SIG-M5 (cell line): ENCODE measurements at places on chromosomes 4 and X.

DNA sequence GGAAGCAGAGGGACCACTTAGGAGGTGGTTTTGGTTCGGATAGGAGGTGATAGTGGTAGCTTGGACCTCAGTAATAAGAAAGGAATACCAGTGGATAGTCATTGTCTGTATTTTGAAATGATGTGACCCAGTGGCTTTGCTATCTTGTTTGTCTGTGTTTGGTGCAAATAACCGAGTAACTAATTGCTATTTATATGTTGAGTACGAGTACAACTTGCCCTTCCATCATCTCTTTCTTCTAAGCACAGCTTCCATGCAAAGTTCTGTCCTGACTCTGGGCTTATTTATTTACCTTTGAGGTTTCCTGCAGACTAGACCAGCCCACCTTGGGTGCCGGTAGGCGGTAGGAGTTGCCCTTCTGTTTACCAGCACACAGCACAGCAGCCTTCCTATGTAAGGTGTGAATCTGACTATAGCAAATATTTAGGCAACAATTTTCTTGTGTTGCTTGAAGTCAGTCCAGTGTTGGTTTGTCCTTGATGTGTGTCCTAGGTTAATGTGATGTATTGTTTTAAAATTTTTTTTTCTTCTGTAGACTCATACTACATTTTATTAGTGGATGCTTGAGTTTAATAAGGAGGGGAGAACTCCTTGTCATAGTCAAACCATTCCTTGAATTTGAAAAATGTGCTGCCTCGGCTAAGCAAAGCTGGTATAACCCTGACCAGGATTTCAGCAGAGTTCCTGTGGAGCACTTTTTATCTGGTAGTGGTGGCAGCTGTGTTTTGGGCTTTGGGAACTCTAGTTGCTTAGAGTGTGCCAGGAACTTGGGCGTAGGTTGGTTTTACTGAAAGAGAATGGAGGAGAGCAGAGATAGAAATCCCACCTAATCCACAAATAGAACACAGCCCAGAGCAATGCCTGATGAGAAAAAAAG lies 21.9 kb downstream of the PTTG2 start:
- no peak for DNase-seq

DNA sequence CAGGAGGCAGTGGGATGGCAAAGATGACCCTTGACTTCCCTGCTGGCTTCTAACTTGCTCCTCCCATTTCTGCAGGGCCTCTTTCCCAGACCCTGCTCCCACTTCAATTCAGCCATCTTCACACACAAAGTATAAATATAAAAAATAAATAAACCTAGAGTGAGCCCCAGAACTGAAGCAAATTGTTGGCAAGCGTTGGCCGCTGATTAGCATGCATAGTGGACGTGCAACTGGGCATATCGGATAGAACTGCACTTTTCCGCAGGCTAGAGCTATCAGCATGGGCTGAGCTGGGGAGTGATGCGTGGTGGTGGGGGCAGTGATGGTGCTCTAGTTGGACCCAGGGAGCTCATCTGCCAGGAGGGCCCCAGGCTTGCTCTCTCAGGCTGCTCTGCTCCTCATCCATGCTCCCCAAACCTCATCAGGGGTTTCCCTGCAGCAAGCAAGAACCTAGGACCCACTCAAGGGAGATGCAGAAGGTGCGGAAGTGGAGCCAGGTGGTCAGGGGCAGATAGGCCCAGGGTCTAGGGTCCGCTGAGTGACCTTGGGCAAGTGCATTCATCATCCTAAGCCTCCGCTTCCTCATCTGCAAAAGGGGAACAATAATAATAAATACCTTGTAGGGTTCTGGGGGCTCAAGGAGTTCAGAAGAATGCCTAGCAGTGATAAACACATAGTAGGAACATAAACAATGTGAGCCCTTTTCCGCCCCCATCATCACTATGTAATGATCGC lies 146.8 kb upstream of the PJA1 start:
- no peak for DNase-seq

DNA sequence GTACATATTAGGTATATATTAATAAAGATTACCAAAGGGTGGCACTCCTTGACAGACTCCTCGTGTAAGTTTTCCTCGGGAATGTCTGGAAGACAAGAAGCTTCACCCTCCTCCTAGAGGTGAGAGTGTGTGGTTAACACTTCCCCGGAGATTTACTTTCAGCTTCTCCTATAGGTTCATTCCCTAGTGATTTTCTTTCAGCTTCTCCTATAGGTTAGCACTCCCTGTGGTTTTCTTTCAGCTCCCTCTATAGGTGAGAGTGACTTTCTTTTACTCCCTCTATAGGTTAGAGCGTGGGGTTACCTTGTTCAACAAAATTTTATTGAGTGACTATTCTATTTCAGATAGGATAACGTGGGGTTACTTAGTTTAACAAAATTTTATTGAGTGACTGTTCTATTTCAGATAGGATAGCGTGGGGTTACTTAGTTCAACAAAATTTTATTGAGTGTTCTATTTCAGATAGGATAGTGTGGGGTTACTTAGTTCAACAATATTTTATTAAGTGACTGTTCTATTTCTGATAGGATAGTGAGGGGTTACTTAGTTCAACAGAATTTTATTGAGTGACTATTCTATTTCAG lies 106.0 kb upstream of the PLAC1 start:
- no peak for DNase-seq

GRCh38 chr4:140071806-140072205 lies 82.2 kb downstream of the MAML3 start:
- DNase-seq, result no peak

- DNase-seq, result no peak
Measured at GRCh38 chrX:1391707-1392375, at the start of gene SLC25A6. Gene SLC25A6 (minus strand): TSS chrX:1392113. CDS start chrX:1392009, 104 bp downstream.

DNA sequence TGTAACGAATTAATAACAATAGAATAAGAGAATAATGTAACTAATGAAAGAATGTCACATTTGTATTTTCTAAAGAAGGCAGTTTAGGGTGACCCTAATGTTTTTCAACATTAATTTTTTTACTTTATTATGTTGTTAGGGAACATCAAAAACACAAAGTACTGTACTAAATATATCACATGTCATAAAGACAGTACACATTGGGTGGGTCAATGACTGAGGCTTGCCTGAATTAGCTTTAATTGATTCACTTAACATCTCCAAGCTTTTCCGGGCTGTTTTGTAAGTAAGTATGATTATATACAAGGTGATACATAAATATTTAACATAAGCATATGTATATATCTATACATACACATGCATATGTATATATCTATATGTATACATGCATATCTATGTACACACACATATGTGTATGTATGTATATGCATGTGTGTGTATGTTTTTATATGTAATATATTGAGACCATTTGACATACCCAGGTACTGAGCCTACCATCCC lies 43.4 kb upstream of the KLF3 start:
- DNase-seq, result no peak

DNA sequence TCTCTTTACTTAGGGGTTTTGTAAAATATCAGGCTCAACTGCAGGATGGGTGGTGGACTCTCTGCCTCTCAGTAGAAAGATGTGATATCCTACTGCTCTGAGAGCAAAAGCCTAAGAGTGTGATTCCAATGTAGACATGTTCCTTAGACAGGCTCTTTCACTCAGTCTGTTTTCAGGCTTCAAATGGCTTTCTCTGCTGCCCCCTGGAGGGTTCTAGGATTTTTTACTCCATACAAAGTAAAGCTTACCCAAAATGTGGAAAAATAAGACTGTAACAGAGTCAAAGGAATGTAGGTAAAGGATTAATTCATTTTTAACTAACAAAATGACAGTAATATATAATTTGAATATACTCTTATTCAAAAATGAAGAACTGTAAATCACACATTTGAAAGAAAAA lies 32.1 kb downstream of the ZGRF1 start:
- DNase-seq, result no peak

- no peak for DNase-seq
Measured at GRCh38 chr4:163447481-163447880, 26.1 kb downstream of the TKTL2 start.

GRCh38 chr4:171025776-171026175 lies 787.4 kb upstream of the GALNTL6 start:
- DNase-seq, result peak; percentile 88

DNA sequence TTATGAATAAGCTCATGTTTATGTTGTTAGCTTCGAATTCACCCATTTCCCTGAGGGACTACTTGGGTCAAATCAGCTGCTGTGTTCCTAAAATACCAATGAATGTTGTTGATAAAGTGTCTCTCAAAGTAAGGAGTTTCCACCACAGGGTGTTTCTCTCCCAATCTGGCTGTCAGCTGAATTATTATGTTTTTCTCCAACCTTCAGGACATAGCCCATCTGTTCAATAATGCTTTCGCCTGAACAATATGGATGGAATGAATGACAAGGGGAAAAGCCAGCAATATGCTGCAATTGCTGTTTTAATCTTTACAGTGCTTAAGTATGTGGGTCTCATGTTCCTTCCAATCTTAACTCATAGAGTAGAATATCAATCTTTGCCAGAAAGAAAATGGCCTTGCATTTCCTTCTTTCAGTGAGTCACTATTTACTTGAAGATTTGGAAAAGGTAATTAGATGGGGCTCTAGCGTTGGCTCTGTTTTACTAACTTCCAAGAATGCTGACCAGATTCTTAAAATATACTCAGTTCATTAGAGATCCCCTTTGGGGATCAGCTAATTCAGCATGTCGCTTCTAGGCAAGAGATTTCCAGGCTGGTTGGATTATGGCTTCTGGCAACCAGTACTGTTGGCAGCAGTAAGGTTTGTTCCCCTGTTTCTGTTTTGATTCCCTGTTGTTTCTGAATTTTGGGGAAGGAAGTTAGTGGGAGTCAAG lies 410.5 kb downstream of the PPP3CA start:
- no peak for DNase-seq
